BJ (cell line): ENCODE measurements at places on chromosomes 12 and 14.

DNA sequence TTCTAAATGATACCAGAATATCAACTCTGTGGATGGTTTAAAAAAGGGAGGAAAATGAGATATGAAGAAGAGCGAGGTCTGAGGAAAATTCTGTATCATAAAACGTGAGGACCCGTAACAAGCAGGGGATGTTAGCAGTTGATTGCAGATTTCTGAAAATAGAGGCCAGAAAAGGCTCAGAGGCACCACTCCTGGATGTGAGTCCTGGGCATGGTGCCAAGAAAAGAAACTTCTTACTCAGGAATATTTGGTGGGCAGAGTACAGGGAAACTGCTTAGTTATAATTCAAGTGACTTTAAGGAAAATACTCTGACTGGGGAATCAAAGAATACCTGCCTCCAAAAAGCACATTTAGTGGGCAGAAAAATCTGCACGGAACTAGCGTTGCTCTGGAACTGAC is 85.5 kb downstream of the PRICKLE1 start:
- no peak for DNase-seq

DNA sequence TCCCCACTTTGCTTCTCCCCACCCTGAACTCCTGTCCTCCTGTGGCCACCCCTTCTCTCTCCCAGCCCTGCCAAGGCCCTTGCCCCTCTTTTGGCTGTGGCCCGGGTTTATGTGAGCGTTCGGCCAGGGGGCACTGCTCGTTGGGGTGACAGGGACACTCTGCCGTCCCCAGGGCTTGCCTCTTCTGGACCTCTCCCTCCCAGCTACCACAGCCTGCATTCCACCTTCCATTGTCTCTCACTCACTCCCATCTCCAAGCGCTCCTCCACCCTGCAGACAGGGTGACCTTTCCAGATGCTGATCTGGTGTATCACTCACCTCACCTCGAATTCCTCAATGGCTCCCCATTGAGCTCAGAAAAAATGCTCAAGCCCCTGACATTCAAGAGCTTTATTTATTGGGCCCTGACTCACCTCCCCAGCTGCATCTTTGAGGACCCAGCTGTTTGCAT is 1.4 kb downstream of the SERPINA9 start:
- DNase-seq, result no peak

GRCh38 chr12:98968896-98969295 is 323.8 kb downstream of the APAF1 start:
- DNase-seq, result no peak

DNA sequence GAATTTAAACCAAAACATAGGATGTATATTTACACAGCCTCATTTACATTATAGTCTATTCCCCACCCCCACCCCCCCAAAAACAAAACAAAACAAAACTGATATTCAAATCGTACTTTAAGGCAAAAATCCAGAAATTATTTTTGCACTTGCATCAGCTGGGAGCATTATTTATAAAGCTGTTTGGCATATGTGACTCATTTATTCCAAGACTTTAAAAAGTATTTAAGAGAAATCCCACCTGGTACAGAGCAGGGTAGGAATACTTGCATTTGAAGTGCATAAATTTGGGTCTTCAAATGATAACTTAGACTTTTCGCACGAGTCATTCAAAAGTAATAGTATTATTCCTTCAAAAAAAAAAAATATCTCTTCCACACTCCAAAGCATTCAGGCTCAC is 1.1 kb downstream of the KLHL28 start:
- no peak for DNase-seq

GRCh38 chr12:42474391-42474790 is 115.2 kb downstream of the PRICKLE1 start:
- DNase-seq, result peak; percentile 41

GRCh38 chr14:35368139-35368460 is 36.4 kb downstream of the NFKBIA start:
- DNase-seq, result no peak

- no peak for DNase-seq
Observed at GRCh38 chr14:77243853-77244252, 27.2 kb downstream of the NGB start.

- DNase-seq, result peak; percentile 20
Observed at GRCh38 chr12:49930515-49931288, 19.8 kb upstream of the AQP2 start.

- no peak for DNase-seq
Observed at GRCh38 chr14:68815298-68816182, 22.7 kb upstream of the ZFP36L1 start.

- DNase-seq, result no peak
Observed at GRCh38 chr12:56172839-56173238, 14.7 kb downstream of the MYL6 start.

DNA sequence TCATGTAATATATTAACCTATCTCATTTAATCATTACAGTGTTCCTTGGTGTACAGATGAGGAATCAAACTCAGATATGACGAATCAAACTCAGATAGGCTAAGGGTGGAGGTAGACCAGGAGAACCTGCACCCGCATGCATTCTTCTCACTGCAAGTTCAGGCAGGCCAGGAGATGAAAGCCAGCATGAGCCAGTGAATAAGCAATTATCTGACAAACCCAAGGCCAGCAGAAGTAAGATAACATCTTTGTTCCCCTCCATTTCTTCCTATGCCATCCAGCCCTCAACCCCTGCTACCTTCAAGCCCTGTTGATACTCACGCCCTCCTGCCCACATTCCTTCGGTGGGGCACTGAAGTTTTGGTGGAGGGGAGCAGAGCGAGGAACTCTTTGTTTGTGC is 152.2 kb downstream of the ETV6 start:
- DNase-seq, result no peak

- DNase-seq, result peak; percentile 74
Observed at GRCh38 chr12:6323340-6323994, 13.0 kb downstream of the PLEKHG6 start.

DNA sequence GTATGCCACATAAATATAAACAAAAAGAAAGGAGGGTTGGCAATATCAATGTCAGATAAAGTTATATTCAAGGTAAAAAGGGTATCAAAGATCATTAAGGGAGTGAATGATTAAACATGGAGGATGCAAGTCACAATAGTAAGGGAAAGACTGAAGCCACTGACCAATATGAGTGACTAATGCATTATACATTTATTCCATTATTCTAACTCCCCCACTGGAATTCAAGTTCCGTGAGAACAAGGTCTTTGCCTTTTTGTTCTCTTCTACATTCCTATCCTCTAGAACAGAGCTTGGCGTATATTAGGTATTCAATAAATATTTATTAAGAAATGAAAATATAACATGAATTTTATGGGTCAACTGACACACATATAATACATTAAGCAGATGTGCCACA is 30.7 kb downstream of the MAP4K5 start:
- DNase-seq, result no peak

- DNase-seq, result no peak
Observed at GRCh38 chr12:109571773-109572505, 1.4 kb downstream of the MMAB start.

- no peak for DNase-seq
Observed at GRCh38 chr12:132837693-132838409, 9.2 kb upstream of the GOLGA3 start.

DNA sequence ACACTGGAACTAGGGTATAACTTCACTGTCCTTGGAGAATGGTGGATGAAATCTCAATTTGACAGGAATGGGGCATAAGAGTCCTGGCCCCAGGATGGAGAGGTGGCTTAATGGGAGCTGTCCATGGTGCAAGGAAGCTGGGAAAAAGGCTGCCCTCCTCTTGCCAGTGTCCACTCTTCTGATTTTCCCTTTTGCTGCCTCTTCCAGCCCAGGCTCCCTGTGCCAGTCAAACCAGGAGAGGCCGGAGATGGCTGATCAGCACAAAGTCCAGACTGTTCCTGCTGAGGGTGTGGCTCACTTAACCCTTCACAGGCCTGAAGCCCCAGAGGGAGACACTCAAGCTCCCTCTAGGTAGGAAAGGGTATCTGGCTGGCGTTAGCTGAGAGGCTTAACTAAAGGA is at the start of gene MYO1A:
Gene MYO1A, minus strand, starts transcription at position 240 of the 400 bp plus-strand sequence. CDS start 1,806 bp downstream, outside the sequence.
- no peak for DNase-seq

DNA sequence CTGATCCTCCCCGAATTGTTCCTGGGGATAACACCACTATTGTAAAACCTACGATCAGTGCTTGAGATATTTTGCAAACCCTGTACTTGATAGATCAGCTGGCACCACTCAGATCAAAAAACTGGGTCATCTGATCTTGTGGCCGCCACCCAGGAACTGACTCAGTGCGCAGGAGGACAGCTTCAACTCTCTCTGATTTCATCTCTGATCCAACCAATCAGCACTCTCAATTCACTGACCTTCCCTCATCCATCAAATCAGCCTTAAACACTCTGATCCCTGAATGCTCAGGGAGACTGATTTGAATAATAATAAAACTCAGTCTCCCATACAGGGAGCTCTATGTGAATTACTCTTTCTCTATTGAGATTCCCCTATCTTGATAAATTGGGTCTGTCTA is 4.2 kb upstream of the XPOT start:
- no peak for DNase-seq

DNA sequence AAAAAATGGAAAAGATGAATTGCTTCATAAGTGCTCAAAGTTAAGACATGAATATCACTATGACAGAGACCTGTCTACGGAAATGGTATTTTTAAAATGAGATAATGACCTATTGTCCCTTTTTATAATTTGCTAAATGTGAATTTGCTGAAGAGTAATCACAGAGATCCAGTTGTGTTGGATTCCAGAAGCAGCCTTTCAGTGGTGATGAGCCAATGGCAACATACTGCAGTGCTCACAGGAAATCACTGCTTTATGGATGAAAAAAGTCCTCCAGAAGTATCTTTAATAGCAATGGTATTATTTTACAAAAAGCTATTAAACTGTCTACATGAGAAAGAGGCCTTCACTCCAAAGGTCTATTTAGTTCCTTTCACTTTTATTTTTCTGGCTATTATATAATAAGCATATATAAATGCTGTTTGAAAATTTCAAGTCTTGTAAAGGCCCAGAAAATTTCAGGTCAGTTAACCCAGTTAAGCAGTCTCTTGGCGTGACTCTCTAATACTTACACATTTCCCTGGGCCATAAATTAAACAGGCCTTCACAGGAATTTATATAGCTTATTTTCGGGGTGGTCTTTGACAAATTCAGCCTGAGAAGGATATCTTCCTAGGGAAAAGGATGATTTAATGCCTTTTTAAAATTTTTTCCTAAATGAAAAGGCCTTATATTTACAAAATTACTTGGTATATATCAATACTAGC is 55.4 kb downstream of the KCNJ8 start:
- DNase-seq, result no peak

GRCh38 chr12:76878099-76878898 is 520 bp downstream of the CSRP2 start:
- no peak for DNase-seq

- no peak for DNase-seq
Observed at GRCh38 chr14:94328196-94328595, 5.1 kb upstream of the SERPINA6 start.

- DNase-seq, result no peak
Observed at GRCh38 chr12:14482886-14483285, 84.8 kb downstream of the PLBD1 start.

DNA sequence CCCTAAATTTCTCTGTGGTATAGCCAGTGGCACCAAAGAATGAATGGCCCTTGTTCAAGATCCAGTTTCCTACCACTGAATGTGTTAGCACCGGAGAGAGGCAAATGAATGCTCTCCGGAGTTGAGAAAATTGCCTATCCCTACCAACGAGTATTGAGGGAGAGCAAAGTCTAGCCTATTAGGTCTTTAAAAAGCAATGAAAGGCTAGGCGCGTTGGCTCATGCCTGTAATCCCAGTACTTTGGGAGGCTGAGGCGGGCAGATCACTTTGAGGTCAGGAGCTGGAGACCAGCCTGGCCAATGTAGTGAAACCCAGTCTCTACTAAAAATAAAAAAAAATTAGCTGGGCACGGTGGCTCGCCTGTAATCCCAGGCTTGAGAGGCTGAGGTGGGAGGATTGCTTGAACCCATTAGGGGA is 898 bp upstream of the RAB15 start:
- no peak for DNase-seq

- no peak for DNase-seq
Observed at GRCh38 chr14:100292776-100293461, 13.3 kb downstream of the SLC25A29 start.

DNA sequence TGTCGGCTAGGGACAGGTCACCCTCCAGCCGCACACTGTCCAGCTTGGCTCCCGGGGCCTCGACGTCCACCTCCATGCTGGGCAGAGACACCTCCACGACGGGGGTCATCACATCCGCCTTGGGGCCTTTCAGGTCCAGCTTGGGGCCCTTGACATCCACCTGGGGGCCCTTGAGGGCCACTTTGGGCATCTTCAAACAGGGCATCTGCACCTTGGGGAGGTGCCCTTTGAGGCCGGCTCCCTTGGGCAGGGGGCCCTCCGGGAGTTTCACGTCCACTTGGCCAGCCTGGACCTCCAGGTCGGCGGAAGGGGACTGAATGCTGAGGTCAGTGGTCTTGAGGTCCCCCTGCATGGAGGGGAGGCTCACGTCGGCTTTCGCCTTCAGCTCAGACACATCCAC is 17.9 kb downstream of the PLD4 start:
- DNase-seq, result no peak

DNA sequence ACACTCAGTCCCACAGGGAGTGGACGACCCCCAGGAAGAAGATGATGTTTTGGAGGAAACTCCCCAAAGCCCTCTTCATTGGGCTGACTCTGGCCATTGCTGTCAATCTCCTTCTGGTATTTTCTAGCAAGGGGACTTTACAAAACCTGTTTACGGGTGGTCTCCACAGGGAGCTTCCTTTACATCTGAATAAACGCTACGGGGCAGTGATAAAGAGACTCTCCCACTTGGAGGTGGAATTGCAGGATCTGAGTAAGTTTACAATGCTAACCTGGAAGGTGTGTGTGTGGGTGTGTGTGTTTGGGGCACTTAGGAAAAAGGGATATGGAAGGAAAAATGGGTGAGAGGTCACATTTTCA is 416 bp downstream of the GALNT8 start:
- no peak for DNase-seq

GRCh38 chr14:40987481-40987880 is 619.2 kb upstream of the LRFN5 start:
- no peak for DNase-seq

DNA sequence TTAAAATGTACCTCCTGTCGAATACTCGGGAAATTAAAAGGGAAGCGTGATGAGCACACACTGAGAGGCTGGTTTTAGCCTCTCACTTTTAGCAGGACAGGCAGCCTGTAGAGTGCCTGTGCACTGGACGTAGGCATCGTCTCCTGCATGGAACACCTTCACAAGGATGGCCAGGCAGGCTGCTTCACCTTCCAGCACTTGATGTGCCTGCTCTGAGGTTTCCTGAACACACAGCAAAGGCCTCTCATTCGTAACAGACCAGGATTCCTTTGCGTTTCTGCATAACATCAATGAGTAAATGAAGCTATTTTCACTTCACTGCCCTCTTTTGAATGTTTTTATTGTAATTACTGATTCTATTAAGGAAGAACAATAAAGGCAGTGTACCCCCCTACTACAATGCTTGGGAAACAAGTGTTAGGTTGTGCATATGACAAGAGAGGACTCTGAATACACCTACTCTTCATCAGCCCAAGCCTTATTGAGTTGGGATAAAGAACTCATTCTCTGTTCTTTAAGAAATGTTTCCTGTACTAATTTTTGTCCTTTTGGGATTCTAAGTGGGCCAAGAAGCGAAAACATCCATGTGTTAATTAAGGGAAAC is 1077.6 kb upstream of the FOXG1 start:
- no peak for DNase-seq

GRCh38 chr14:61653507-61653906 is 41.8 kb upstream of the HIF1A start:
- DNase-seq, result no peak
